Globus pallidus (tissue), 1 donor: ENCODE measurements at places on chromosomes 5 and 9.

DNA sequence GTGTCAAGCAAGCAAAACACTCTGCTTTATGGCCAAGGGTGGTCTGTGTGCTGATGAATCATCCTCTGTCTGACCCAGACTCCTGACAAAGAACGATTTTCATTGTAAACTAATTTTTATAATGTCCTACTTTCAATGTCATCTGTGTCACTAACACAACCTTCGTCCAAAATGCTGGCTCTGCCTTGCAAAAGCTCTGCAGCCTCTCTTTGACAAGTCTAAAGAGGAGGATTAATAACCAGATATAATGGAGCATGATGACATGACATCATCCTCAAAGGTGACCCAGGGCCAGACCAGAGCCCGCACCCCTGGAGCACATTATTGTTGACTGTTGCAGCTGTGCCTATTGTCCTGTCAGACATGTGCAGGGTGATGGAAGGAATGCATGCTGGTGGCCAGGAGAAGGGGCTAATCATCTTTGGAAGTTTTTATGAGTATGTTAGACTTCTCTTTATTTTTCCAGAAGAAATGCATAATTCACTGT, 589.4 kb downstream of the NR2F1-AS1 start:
- no peak for DNase-seq

DNA sequence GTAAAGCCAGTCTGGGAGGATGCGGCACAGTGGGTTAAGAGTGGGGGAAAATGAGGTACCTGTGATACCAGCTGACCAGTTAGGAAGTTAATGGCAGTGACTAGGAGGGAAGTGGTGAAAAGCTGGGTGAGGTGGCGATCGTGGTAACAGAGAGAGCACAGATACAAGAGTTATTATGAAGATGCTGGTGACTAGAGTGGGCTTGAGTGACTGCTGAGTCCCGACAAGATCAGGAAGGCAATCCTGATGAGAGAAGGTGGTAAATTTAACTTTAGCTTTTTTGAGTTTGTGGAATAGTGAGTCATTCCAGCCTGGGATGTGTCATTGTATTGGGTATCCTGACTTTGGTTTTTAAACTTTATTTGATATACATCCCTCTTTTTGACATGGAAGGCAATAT, 38.8 kb downstream of the CMYA5 start:
- DNase-seq, result no peak

DNA sequence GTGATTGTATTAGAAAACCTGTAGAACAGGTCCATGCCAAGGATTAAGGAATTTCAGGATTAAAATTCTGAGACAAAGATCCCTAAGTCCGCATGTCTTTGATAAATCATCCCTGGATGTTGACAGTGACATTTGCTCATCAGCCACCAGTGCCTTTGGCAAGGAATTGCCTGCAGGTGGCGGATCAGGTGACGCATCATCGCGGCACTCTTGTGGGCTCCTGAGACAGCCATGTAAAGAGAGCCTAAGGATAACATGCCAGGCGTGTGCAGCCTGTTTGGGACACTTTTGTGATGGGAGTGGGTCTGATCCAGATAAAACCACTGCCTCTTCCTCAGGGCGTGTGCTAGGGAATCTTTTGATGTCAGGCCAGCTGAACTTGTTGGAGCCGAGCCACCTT, 40.6 kb downstream of the ADCY2 start:
- no peak for DNase-seq

- DNase-seq, result no peak
Measured at GRCh38 chr5:157917899-157918809, 59.2 kb upstream of the CLINT1 start.

GRCh38 chr5:94314460-94315131, 303.8 kb downstream of the KIAA0825 start:
- peak; percentile 19 for DNase-seq

DNA sequence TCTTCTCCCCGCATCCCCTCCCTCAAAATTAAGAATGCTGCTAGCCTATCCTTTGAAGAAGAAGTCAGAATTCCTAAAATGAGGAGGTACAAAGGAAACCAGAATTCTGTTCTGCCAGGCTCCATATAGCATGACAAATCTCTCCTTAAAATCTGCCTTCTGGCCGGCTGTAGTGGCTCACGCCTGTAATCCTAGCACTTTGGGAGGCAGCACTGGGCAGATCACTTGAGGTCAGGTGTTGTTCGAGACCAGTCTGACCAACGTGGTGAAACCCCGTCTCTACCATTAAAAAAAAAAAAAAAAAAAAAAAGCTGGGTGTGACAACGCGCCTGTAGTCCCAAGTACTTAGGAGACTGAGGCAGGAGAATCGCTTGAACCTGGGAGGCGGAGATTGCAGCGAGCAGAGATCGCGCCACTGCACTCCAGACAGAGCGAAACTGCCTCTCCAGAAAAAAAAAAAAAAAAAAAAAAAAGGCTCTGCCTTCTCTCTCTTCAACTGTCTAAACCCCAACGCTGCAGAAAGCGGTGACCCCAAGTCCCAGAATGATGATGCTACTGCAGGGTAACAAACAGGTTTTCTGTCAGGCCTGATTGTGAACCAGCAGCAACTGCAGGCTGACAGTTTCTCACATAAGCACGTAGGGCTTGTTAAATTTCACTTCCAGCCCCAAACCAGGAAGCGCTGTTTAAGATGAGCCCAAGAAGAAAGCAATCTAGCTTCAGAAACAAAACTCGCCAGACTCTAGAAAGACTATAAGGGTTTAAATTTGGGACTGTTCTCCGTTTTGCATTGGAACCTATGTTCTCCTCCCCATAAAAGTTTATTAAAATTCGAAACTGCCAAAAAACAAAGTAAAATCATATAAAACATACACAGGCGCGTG, 963 bp upstream of the CAST start:
- DNase-seq, result peak; percentile 59

- peak; percentile 69 for DNase-seq
Measured at GRCh38 chr5:148998174-148998797, 64.6 kb downstream of the SH3TC2 start.

- DNase-seq, result no peak
Measured at GRCh38 chr9:79883073-79883645, 311.4 kb downstream of the TLE4 start.

GRCh38 chr5:15704397-15704947, 204.5 kb downstream of the FBXL7 start:
- no peak for DNase-seq

DNA sequence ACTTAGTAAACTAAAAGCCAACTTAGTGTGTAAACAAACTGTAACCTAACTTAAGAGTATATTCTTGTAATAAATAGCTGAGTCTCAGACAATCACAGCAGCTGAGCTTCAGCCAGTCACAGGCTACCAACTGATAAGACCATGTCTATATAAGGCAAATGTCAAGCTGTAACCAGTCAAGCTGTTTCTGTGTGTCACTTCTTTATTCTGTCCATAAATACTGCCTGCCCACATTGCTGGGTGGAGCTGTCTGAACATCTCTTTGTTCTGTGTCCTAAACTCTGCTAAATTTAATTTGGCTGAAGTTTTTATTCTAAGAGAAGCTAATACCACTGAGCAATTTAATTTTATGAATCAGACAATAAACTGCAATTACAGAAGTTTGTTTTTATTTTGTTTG, 412.1 kb upstream of the CDH10 start:
- DNase-seq, result no peak

- DNase-seq, result peak; percentile 80
Measured at GRCh38 chr9:21813575-21814473, 11.4 kb downstream of the MTAP start.

- no peak for DNase-seq
Measured at GRCh38 chr5:135578685-135579341, at the start of gene CXCL14. CXCL14 (minus strand) TSS chr5:135578991; CDS start chr5:135578778, 213 bp downstream.

GRCh38 chr9:98218562-98219363, 26.3 kb upstream of the CORO2A start:
- no peak for DNase-seq

GRCh38 chr5:35777358-35778087, 79.2 kb upstream of the IL7R start:
- peak; percentile 71 for DNase-seq

GRCh38 chr5:93277051-93277450, 304.0 kb downstream of the NR2F1-AS1 start:
- DNase-seq, result no peak

GRCh38 chr5:108271127-108271526, 110.8 kb downstream of the FBXL17 start:
- no peak for DNase-seq

- DNase-seq, result no peak
Measured at GRCh38 chr9:75953218-75953617, 62.7 kb downstream of the PCSK5 start.

DNA sequence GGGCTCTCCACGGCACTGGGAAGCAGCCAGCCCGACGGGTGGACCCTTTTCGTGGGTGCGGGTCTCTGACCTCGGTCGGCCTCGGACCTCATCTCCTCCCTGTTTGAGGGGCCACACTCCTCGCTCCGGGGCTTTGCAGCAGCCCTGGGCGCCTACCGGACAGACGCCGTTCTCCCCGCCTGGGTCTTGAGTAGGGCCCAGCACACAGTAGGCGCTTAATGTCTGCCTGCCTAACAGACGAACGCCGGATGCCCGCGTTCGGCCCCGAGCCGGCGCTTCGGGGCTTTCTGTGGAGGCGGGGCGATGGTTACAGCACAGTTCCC, 842 bp upstream of the GTF3C5 start:
- no peak for DNase-seq

DNA sequence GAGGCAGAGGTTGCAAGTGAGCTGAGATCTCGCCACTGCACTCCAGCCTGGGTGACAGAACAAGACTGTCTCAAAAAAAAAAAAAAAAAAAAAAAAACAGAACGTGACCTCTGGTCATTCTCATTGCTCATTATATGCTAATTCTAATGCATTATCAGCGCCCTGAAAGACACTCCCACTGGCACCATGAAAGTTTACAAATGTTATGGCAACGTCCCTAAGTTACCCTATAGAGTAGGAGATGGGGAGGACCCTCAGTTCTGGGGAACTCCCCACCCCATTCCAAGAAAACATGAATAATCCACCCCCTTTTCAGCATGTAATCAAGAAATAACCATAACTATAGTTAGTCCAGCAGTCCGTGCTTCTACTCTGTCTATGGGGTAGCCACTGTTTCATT, 48.9 kb upstream of the DENND4C start:
- no peak for DNase-seq

DNA sequence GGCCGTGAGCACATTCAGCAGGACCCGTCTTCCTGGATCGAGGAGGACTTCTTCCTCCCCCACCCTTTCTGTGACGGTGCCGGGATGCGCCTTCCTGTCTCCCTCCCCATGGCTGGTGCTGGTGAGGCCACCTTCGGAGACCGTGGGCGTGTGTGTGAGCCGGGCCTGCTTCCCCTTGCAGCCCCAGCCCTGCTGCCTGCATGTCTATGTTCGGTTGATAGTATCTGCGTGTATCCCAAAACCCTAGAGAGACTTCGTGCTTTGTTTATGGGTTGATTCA, 12.8 kb downstream of the CEP72 start:
- no peak for DNase-seq

- DNase-seq, result peak; percentile 97
Measured at GRCh38 chr9:95080961-95081647, 236.4 kb downstream of the FANCC start.

- no peak for DNase-seq
Measured at GRCh38 chr5:180467028-180467975, 26.9 kb upstream of the CNOT6 start.

DNA sequence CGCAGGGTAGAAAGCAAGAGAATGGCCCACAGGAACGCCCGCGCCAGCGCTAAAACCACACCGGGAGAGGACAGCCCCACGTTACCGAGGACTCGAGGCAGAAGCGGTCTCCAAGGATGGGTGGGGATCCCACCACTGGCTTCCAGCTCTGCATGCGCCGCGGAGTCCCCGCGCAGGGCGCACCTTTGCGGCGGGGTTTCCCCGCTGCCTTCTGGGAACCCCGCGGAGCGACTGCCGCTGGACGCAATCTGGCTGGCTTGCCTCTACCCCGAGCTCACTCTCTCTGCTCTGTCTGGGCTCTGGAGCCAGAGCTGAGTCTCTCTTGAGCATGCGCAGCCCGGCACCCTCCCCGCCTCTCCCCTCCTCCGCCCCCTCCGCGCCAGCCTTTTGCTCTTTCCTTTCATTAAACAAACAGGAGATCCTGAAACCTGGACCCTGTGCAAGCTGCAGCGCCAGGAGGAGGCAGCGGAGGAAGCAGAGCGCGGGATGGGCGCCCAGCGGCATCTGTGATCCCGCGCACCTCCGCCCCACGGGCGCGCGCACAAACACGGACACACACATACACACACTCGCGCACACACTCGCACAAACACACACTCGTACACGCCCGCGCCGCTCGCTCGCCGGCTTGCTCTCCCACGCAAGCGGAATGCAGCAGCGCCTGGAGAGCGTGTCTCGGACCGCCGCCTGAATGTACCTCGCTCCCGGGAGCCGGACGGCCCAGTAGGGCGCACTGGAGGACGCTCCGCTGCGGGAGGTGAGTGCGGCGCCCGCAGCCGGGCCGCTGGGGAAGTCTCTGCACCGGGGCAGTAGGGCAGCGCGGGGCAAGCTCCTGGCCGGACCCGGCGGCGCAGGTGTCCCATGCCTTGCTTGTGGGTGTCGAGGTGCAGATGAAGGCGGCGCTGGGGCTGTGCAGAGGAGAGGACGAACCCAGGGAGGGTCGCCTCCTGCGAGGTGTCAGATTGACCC, at the start of gene PLPPR1:
Gene PLPPR1 (plus strand): TSS at position 382 of the 969 bp plus-strand sequence.
- peak; percentile 87 for DNase-seq

GRCh38 chr9:92563116-92564100, 27.6 kb upstream of the ECM2 start:
- DNase-seq, result no peak

- DNase-seq, result peak; percentile 97
Measured at GRCh38 chr9:105244003-105244733, at the start of gene SLC44A1. SLC44A1 (plus strand) TSS chr9:105244651; CDS start chr9:105244869, 218 bp downstream.

DNA sequence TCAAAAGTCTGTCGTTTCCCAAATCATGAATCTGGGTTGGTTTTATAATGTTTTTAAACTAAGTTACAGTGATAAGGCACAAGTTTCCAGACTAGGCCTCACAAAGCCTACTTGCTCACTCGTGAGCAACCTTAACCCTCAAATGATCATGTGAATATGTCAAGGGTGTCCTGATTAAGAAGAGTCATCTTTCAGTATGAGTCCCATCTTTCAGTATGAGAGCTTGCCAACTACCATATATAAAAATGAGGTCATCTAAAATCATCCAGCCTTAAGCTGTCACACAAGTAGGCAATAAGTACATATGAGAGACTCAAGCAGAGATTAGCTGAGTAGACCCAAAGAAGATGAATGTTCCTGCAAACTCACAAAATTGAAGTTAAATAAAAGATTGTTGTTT, 668.4 kb upstream of the FAM174A start:
- no peak for DNase-seq

- DNase-seq, result no peak
Measured at GRCh38 chr5:144003636-144004035, 166.8 kb downstream of the YIPF5 start.

DNA sequence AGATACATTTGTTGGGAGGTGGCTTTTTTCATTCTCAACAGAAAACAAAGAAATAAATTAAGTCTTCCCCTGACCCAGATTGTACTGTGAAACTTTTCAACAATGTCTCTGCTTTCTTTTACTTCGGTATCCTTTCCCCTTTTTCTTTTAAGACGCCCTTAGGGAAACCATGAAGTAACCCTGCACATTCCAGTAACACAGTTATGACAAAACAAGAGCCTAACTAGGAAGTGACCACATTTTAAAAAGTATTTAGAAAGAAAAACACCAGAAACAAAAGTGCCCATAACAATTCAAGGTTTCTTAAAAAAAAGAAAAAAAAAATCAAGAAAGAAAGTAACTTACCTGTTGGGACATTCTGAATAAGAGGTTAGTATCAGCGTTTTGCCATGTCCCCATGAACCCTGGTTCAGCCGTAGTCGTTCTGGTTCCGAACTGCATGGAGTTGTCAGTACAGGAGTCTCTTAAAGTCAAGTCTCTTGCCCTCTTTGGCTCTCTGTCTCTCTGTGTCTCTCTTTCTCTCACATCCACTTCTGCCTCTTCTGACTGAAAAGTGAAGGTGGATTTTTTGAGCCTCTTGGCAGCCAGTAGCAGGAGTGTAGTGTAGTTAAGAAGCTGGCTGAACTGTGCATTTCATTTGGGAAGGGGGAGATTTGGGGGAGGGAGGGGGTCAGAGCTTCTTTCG, 142.9 kb downstream of the BNC2 start:
- no peak for DNase-seq
